Activated CD4-positive, alpha-beta T cell treated with anti-CD3 and anti-CD28 coated beads for 24 hours (primary cell): ENCODE measurements at places on chromosomes 11 and 22.

DNA sequence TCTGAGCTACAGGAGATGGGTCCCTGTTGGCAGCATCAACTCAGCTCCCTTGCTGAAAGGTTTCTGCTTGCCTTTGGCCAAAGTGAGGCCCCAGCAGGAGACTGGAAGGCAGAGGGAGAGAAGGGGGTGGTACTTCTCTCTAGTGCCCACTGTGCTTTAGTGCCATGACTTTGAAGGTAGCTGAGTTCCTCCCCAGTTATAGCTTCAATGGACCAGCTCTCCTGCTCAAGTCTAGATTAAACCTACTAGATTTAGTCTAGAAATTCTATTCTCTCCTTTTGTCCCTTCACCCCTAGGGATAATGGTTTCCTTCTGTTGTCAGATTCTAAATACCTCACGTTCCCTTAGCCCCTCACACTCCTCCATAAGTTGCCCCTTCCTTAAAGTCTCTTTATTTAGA, 119.2 kb downstream of the TIMP3 start:
- no peak for DNase-seq

DNA sequence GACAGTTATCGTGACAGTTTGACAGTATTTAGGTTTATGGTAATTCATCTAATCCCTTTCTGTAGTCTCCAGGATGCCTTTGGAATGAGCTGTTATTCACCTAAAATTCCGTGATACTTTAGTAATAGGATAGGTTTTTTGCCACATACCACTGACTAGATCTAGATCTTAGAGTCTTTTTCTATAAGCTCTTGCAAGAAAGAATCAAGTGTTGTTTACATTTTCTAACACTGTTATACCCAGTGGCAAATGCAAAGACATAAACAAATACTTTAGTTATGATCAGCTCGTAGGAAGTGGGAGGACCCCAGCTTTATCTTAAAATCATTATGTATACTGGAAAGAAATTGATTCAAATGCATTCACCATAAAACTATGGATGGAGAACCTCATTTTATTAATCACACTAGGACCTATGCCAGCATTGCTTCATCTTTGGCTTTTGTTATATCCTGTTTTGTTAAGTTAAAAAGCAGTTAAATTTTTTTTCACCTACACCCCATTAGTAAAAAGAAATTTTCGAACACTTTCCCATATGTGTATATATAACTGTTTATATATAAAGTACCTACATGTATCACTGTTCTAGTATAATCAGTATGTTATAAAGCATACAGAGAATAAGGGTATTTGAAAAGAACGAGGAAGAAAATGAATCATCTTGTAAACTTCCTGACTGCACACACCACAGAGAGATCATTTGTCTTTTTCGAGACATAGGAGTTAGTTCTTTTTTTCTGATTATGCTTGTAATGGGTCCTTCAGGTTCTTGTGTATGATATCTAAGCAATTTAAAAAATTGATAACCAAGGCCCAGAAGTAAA, 60.9 kb downstream of the PDHX start:
- DNase-seq: no peak

DNA sequence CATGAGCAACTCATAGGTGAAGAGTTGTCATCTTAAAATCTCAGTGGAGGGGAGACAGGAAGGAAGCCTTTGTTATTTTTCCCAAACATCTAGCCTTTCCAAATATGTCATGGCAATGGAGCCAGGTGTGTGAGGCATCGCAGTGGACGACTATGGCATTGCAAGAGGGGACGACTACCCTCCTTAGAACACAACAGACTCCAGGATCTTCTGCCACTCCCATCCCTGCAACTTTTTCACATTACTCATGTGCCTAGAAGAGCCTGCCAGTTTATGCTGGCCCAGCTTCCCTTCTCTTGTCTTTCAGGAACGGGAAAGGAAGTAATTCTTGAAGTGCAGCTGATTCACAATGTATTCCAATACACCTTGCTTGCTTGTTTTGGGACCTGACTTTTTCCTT, 1008.4 kb downstream of the OPCML start:
- no peak for DNase-seq

GRCh38 chr11:94112206-94112953, 16.3 kb upstream of the PANX1 start:
- DNase-seq: no peak

DNA sequence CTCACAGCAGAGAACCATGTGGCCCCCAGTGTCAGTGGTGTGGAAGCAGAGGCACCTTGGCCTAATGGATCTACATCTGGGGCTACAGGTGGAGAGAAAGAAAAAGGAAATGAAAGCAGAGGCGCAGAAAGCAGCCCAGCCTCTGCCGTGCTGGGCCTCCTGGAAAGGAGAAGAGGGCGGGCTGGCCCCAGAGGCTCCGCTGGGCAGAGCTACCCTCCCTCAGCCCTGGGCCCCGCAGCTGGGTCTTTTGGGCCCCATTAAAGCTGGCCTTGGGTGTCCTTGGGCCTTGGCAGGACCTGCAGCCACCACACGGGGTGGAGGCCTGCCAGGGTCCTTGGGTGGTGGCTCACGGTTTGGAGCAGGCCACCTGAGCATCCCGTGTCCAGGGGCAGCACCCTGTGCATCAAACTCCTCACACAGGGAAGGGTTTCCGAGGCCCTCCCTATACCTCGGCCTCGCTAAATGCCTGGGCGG, 31.6 kb upstream of the GAL start:
- no peak for DNase-seq

DNA sequence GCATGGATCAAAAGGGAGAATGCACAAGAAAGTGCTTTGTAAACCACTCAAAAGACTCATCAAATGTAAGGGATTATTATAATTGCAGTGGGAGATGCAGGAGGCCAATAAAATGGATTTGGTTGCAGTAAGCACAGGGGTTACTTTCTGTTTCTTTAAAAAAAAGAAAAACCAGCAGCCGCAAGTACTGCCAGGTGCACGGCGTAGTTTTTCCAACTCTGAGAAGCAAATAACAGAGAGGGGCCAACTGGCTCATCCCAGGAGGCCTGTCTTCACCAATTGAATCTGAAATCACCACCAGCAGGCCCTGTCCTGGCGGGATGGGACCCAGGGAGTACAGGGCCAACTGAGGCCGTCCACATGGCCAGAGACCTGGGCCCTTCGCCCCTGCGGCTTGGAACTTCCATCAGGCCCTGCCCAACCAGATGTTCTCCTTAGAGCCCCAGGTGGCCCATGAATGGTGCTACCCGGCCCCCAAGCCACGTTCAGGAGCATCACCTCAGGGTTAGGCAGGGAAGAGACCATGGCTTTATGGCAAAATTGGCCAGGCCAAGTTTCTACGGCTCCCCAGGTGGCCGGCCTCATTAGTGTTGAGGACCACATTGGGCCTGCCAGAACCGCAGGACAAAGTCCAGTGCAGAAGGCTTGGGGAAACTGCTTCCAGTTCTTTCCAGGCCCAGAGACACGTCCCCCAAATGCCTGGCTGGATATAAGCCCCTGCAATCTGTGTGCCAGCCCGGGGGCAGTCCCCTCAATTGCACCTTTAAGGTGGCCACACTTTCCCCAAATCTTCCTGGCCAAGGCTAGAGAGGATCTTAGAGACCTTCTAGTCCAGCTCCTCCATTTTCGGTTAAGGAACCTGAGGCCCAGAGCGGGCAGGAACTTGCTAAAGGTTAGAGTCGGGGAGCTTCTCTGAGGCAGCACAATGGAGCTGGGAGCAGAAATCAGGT, 61.7 kb downstream of the CHRDL2 start:
- no peak for DNase-seq
